Kasumi-1 (cell line): ENCODE measurements at places on chromosomes 2 and 18.

DNA sequence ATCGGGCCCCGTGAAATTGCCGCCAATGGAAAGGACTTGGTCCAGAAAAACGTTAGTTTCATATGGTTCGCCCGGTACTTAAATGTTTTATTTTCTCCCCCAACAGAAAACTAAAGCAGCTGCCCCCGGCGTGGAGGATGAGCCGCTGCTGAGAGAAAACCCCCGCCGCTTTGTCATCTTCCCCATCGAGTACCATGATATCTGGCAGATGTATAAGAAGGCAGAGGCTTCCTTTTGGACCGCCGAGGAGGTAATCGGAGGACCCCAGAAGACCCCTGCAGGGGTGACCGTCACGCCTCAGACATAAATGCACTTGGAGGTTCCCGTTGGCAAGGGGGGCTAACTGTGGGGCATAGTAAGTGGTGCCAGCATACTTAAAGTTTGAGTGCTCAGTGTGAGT is 742 bp downstream of the RRM2 start:
- no peak for DNase-seq

GRCh38 chr2:86035883-86036668 is 69.6 kb downstream of the POLR1A start:
- DNase-seq: peak; percentile 96

- no peak for DNase-seq
These were observed 8.7 kb upstream of the AAK1 start for GRCh38 chr2:69652206-69652605.

DNA sequence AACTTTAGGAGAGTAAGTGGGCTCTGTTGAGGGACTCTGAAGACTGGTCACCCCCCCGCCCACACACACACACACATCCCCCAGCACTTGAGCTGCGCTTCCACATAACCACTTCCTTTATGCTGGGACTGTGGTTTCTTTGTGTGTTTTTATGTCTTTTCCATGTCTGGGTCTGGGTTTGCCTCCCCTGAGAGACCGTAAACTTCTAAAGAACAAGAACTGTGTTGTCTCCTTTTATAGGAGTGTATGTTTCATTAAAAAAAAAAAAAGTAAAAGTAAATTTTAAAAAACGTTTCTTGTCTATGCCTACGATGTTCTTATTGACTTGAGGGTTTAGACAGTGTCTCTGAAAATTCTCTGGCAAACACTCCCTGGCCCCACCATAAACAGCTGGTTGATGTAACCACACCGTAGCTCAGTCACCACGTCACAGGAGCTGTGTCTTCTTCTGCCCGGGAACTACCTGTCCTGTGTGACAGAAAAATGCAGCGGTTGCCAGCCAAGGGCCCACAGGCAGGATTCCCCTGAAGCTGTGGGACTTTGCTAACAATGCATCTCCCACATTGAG is 68.0 kb downstream of the KLHL29 start:
- peak; percentile 37 for DNase-seq

- no peak for DNase-seq
These were observed 20.0 kb downstream of the LRRFIP1 start for GRCh38 chr2:237647176-237648015.

DNA sequence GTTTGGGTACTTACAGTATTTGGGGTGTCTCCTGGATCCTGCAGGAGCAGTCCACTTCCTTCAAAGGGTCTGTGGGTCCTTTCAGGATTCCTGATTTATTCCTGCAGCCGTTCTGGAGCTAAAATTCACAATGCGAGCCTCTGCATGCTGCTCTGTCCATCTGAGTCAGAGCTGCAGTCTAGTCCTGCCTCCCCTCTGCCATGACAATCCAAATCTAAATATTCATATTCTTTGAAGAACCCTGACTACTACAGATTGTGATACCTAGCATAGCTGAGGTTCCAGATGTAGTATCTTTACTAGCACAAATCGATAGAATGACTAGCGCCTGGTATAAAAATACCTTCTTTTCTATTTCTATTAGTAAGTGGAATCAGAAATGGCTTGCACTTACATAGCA is 31.3 kb upstream of the GAREM1 start:
- no peak for DNase-seq

DNA sequence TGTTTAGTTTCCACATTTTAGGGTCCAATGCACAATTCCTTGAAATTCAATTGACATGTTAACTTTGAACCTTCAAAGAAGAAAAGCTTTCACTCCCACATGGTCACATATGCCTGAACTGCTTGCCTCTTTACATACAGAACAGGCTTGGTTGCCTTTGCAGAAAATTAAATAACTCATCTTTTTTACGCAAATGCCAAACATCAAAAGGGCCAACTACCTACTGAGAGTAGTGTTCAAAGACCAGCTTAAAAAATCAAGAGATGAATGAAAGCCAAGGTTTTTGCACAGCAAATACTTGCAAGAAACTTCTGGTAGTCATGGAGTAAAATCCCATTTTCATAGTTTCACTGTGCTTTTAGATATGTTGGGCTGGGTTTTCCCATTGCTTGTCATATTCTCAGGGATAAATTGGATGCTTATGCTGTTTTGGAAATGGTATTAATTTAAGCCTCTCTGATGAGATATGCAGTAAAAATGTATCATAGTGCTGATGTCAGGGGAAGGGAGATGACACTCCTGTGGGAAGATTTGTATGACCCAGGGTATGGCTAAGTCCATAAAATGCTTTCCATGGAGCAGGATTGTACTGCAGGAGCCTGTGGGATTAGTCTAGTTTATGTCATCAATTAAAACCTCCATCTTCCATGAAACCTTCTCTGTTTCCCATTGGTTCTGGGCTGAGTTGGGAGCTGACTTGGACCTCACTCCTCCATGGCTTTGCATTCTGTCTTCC is 60.6 kb upstream of the DARS1 start:
- DNase-seq: no peak

GRCh38 chr2:100702438-100703109 is 117.4 kb upstream of the NPAS2 start:
- DNase-seq: no peak

GRCh38 chr2:10947446-10948187 is 35.9 kb downstream of the KCNF1 start:
- no peak for DNase-seq
